ENCODE measurements at places on chromosomes 2 and 18.

DNA sequence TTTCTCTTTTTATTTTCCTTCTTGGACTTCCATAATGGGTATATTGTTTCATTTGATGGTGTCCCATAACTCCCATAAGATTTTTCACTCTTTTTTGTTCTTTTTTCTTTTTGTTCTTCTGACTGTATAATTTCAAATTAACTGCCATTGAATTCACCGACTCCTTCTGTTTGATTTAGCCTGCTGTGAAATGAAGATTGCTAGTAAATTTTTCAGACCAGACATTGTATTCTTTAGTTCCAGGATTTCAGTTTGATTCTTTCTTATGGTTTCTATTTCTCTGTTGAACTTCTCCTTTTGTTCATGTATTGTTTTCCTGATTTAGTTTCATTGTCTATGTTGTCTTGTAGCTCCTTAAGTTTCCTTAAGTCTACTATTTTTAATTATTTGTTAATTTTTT, 87.6 kb upstream of the SPOPL start:
- no peak for DNase-seq

- no peak for DNase-seq
Observed at GRCh38 chr18:39380186-39380725, 1814.7 kb upstream of the CELF4 start.

DNA sequence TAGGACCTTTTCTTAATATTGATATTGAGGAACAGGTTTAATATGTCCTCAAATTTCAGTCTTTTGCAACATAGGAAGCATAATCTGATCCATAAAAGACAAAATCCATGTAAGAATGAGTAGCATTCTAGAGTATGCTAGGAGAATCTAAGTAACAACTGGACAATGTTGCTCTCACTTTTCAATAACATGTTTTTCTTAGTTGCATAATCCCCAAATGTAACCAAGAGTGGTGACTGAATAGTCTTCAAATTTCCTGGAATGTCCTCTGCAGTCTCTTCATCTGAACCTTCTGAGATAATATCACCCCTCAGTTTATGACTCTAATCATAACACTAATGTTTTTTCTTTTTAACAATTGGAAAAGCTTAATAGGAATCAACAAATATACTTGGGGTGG, 110.0 kb upstream of the ZEB2 start:
- DNase-seq = no peak

GRCh38 chr2:69797235-69797634, 32.2 kb upstream of the GMCL1 start:
- no peak for DNase-seq

- DNase-seq = no peak
Observed at GRCh38 chr18:30135938-30136337, 906.6 kb downstream of the DSC3 start.

GRCh38 chr18:36195427-36196122, 8.3 kb downstream of the MOCOS start:
- no peak for DNase-seq

DNA sequence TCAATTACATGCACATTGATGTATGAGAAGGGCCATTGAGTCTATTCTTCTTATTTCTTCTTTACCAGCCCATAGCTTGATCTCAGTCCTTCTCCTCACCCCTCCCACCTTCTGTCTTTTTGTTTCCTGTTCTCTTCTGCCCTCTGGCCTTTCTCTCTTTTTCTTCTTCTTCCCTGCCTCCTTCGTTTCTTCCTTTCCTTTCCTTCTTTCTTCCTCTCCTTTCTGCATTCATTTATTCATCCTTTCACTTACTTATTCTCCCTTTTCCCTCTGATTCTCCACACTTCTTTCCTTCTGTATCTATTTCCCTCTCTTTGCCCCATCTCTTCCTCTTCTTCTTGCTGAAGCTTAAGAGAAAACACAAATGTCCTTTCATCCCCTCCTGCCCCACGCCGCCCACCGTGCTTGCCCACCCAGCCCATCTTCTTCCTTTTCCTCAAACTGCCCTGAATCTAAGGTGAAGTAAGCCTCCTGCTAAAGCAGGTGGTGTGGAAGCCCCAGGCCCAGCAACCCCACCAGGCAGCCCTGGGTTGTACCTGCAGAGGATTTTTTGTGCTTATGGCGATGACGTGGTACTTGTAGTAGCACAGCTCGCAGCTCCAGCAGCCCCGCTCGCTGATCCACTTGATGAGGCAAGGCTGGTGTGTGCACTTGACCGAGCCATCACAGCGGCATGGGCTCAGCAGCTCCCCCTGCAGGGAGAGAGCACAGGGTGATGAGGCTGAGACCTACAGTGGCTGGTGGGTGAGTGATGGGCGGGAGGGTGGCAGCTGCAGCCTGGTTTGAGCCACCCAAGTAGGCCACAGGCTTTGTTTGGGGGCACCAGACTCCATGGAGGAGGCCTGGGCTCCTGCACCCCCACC, 89.0 kb downstream of the MARCHF4 start:
- DNase-seq = peak; percentile 11

DNA sequence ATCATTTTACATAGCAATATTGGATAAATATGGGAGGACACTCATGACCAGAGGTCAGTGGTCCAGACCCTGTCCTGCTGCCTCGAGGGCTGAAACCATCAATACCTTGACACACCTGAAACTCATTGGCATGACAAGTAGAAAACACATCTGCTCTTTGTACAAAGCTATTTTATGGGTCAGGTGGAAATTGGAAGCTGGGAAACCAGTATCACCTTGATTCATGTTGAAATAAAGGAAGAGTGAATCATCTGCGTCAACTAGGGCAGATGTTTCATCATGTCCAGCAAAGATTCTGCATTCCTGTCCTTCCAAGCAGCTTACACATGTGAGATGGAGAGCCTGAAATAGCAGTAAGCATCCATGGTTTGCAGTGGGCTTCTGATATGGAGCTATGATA, 80.0 kb upstream of the ERBB4 start:
- DNase-seq = no peak

- DNase-seq = no peak
Observed at GRCh38 chr2:3386448-3386958, 7.0 kb downstream of the TRAPPC12 start.

DNA sequence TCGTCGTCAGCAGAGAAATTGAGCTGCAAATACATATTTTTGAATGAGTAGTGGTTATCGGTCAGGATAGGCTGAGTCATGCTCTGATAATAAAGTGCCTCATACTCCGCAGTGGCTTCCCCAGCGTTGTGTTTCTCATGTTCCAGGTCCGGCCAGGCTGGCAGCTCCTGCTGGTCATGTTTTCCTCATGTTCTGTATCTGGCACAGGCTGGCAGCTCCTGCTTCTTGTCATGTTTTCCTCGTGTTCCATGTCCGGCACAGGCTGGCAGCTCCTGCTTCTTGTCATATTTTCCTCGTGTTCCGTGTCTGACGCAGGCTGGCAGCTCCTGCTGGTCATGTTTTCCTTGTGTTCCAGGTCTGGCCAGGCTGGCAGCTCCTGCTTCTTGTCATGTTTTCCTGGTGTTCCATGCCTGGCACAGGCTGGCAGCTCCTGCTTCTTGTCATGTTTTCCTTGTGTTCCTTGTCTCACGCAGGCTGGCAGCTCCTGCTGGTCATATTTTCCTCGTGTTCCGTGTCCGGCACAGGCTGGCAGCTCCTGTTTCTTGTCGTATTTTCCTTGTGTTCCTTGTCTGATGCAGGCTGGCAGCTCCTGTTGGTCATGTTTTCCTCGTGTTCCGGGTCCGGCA, 148.9 kb downstream of the ATP9B start:
- DNase-seq = no peak

DNA sequence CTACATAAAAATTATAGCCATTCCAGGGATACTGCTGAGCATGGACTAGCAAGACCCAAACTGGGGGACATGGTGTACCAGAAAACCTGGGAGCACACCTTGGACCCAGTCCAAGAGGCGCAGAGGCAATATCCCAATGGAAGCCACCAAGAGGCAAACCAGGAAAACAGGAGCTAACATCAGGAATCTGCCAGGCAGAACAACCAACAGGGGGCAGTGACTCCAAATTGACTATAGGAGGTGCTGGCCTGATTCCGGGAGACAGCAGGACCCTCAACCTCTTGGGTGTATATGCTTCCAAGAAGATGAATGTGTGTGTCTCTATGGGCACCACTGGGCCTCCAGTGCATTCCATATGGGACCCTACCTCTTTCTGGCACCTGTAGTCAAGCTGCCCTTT, 172.7 kb upstream of the ARL4C start:
- DNase-seq = no peak

GRCh38 chr2:176745543-176746200, 466.9 kb upstream of the HNRNPA3 start:
- no peak for DNase-seq

GRCh38 chr18:54267701-54268100, 1.6 kb upstream of the POLI start:
- DNase-seq = no peak

DNA sequence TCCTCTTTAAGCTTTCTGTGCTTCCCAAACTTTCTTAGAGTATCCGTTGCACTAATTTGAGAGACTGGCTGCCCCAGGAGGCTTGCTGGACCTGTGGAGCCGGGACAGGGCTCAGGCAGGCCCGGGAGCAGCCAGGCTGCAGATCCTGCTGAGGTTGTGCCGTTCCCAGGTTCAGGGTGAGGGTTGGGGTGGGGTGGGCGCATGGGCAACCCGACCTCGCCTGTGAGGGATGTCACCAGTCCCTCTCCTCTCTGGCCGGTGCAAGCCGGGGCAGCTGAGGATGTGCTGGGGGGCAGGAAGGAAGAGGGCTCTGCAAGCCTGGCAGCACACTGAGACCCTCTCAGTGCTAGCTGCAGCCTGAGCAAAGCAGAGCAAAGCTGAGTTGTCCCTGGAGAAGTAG, 57.6 kb downstream of the DYSF start:
- no peak for DNase-seq

DNA sequence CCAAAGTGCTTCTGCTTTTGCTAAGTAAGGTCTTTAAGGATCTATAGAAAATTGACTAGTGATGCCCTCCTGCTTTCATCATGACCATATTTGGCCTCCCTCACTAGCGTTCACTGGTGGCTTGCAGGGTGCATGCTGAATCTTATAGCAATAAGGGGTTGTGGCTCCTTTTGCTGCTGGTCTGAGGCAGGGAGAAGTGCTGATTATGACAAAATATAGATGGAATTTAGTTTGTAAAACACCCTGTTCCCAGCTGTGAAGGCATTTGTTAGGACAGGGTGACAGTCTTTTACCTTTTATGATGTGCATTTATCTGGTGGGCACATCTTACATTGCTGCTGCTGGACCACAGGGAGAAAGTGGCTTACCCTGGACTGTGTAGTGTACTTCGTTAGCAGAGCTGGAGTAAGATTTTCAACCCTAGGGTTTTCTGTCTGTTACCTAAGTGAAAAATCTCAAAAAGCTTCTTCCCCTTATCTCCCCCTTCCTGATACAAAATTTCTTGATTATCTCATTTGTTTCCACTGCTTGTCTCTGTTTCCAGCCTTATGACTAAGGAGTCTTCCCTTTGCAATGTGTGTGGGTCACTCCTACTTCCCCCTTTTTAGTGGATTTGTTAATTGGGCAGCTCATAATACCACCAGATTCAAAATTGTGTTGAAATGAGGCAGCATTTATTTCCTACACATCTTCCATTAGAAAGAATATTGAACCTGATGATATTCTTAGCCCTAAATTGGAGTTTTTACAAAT, 21.2 kb upstream of the RPL37A start:
- no peak for DNase-seq

- DNase-seq = no peak
Observed at GRCh38 chr2:158189526-158189925, 87.8 kb downstream of the UPP2 start.

- DNase-seq = no peak
Observed at GRCh38 chr18:44107187-44107586, 573.5 kb upstream of the SETBP1 start.

DNA sequence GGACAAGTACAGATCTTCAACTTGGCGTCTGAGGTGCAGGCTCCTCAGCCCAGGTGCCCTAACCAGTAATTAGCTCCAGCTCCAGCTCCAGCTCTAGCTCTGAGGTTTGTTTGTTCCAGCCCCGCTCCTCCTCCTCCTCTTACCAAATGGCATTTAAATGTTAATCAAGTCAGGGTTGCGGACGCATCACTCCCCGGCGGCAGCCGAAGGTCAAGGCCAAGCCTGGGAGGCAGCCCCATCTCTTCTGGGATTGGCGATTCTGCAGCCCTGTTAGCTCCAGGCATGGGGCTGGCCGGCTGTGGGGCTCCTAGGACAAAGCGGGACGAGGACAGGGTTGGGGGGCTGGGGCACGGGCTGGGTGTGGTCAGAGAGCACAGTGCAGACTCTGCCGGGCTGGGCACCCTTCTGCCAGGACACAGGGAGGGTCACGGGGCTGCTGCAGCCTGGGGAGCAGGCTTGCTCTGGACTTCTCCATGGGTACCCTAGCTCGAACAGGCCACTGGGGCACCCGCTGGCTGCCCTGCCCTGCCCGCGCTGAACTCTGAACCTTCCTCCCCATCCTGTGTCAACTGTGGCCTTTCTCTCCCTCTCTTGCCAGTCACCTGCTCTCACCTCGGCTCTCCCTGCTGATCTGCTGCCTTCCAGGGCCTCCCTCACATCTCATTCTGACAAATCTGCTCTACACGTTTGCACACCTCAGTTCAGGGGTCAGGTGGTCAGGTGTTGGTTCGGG, 203.3 kb downstream of the CELF4 start:
- no peak for DNase-seq

- no peak for DNase-seq
Observed at GRCh38 chr2:111647359-111647758, 236.6 kb downstream of the ANAPC1 start.

DNA sequence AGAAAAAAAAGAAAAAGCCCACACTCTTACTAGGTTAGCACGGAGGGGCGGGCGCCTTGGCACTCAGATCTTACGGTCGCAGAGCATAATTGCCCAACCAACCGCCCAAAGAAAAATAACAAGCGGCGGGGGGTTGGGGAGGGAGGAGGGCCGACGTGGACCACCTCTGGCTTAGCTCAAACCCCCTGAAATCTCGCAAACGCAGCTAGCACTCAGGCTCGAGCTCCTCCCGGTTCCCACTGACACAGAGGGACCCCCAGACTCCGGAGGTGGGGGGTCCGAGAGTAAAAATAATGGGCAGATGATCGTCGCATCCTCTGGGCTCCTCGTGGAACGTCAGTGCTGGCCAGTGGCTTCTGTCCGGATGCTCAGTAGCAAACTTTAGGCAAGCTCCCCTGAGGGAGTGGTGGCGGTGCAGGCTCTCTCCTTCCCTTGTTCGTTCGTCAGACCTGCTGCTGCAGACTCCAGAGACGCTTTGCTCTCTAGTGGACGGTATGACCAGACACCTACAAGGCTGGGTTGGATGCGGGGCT, 12.0 kb downstream of the CATIP start:
- no peak for DNase-seq

DNA sequence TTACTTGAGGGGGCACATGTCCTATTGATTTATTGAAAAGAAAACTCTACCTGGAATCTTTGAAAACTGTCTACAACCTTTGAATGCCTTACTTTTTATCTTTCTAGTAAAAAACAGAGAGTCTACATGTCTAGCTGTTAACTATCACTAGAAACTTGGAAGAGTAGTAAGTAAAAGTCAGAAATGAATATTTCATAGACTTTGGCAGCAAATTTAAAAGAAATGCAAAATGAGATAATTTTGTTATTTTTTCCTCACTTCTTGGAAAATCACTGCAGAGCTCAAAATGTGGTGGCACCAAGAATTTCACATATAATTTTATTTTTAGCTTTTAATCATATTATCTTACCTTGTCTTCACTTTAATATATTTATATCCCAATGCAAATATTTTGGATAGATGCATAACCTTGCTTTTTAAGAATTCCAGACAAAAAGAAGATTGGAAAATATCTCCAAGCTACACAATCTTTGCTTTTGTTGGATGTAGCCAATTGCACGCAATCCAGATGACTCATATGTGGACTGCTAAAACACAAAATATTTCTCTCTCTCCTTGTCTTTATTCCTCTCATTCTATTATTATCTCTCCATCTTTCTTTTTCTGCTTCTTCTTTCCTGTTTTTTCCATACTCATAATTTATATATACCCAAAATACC, 92.2 kb upstream of the DSEL start:
- no peak for DNase-seq

- no peak for DNase-seq
Observed at GRCh38 chr2:19829672-19830071, 72.1 kb downstream of the TTC32 start.
